ENCODE measurements at places on chromosomes 5 and 9. TPM values are rescaled to one million over a fixed set of nuclear protein-coding genes. Genes with fewer than 3 reads are reported as not detected.

GARIN3 gene
- total RNA-seq: not detected

ADRB2 gene
- 0.82 TPM for total RNA-seq

RORB gene
- total RNA-seq: 42.8 TPM

MIER3 gene
- total RNA-seq: 52.2 TPM

PCDHGA12 gene
- total RNA-seq: 3.7 TPM

MED7 gene
- 44.4 TPM for total RNA-seq

ADAMTS12 gene
- 1.2 TPM for total RNA-seq

DCAF12 gene
- total RNA-seq: 19.2 TPM

CD74 gene
- 3.3 TPM for total RNA-seq

TAL2 gene
- 13.5 TPM for total RNA-seq

F2RL2 gene
- total RNA-seq: under 0.01 TPM

HRH2 gene
- total RNA-seq: 3.3 TPM

TNFSF15 gene
- under 0.01 TPM for total RNA-seq

ANKRD18B gene
- not detected for total RNA-seq

FOXI1 gene
- total RNA-seq: not detected

SPATA31A3 gene
- not detected for total RNA-seq

LTC4S gene
- 1.6 TPM for total RNA-seq

PKD2L2 gene
- not detected for total RNA-seq

OLFM1 gene
- total RNA-seq: 69.7 TPM

HTR4 gene
- 1.2 TPM for total RNA-seq

OR1J4 gene
- not detected for total RNA-seq

CDC25C gene
- total RNA-seq: 2.4 TPM
